ENCODE measurements at places on chromosomes 7 and 10.

- DNase-seq: no peak
These were observed 14.6 kb downstream of the OPALIN start for GRCh38 chr10:96344178-96344577.

DNA sequence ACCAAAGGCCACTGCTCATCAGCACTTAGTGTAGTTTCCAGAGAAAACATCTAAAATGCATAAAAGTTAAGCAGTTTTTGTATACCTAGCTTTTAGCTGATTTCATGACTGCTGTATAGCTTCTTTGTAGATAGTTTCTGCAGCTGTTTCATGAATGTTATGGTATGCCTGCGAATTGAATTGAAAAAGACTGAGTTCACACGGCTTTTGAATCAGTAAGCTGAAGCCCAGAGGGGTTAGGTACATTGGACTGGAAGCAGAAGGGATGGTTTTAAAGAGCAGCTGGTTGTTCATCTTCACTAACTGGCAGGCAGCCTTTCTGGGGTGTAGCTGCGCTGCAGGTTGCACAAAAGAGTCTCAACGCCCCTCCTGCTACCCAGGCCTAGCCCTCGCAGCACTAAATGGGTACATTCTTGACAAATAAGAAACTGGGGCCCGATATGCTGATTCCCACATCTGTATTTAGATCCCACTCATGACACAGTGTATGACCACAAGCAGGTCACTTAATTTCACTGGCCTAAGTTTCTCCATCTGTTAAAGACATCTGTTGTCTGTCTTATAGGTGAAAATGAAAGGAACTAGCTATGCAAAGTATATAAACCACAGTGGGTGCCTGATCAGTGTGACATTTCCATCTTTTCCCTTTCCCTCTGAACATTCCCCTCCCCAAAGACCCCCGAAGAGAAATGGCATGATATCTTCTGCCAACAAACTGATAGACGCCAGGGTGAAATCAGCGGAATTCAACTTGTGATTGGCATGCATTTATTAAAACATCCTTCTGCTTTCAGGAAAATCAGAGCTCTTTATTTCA lies 85.9 kb upstream of the AGBL3 start:
- DNase-seq: no peak

DNA sequence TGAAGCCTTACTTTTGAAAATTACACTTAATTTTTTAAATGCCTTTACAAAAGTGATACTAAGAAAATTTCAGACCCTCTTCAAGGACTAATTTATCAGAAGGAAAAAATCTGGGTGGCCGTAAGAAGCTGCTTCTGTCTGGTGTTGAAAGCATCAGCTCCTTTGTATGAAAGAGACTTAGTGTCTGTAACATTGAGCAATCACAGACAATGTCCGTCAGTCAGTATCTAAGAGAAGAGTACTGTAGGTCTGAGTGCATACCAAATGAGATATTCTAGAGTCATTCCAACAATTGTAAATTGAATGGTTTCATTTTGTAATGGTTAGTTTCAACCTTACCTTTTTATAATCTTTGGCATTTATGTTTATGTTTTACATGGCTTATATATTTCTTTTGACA lies 11.1 kb upstream of the MDFIC start:
- DNase-seq: no peak

DNA sequence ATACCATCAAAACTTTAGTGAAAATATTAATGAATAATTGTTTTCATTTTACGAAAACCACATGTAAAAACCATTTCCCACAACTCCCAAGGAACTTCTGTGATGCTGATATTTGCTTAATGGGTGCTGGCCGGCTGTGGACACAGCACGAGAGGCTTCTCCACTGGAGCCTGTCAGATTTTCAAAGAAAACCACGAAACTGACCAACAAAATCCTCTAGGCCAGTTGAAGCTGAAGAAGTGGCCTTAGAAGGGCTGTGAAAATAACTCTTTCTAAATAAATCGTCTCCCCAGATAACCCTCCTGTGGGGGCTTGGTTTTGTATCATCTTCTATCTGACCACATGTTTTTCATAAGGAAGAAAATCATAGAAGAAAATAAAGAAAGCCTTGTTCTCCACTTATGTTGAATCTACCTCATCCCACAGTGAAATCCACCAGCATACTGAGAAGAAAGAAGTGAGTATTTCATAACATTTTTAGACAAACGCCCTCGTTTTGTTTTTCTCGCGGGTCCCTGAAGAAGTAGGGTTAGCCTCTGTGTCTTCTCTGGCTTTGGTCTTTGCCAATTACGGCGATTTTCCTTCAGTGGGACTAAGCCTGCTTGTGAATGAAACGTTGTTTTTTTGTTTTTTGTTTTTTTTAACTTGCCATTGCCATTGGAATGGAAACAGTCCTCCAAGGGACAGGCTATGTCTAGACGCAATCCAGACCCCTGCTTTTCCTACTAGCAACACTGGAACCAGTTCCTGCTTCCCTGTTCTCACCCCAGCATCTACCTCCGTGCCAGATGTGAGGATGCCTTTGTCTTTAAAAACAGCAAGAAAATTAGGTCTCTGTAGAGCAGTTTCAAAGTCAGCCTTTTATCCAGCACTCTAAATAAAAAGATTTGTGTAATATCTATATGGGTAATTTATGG lies 123.9 kb downstream of the ADAM12 start:
- DNase-seq: no peak

DNA sequence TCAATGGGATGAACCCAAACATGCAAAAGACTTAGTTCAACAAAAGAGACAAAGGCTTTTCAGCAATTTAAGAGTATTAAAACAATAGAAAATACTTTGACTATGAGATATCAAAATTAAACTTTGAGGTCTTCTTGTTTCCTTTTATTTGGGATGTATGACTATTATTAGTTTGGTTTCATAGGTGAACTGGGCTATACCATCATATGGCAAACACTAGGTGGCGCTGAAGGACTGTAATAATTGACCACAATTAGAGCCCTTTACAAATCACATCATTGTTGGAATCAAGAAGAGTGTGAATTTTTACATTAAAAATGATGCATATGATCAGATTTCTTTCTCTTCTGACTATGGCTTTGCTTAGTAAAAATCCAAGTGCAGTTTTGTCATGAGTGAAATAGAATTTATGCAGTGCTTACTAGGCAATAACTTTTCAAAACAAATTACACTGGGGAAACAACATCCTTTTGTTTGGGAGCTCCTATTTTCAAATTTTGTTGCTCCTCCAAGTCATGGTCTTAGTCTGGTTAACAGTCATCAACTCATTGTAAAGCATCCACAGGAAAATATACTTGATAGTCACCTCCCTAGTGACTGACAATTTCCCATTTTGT lies 14.7 kb upstream of the NXPH1 start:
- peak; percentile 67 for DNase-seq

DNA sequence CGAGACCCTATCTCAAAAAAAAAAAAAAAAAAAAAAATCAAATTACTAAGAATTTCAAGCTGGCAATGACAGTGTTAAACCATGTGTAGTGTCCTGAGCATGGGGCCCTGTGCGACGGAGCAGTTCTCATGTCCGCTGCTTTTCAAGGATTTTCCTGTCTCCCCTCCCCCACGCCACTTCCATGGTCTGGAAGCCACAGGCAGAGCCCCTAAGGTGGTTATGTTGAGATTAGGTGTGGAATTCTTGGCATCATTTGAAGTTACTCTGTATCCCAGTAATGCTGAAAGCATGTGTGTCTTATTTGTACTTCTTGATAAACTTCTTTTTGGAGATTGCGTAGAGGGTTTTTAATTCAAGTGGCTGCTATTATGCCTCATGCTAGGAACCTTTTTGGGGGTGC lies 65.2 kb downstream of the PFKFB3 start:
- no peak for DNase-seq

DNA sequence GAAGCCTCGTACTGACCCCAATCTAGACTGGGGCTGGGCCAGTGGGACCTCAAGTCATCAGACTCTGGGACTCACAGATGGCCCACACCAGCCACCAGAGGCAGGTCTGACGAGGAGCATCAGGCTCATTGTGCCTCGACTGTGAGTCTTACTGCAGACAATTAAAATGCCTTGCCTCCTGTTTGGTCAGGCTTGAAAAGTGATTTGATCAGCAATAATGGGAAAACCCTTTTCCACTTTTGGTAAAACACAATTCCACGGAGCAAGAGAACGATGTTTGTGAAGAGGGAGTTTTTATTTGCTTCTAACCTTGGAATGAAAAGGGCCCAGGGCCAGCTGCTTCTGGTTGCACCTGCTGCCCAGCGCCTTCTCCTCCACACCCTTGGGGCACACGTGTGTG lies 43.9 kb downstream of the C10orf143 start:
- no peak for DNase-seq

DNA sequence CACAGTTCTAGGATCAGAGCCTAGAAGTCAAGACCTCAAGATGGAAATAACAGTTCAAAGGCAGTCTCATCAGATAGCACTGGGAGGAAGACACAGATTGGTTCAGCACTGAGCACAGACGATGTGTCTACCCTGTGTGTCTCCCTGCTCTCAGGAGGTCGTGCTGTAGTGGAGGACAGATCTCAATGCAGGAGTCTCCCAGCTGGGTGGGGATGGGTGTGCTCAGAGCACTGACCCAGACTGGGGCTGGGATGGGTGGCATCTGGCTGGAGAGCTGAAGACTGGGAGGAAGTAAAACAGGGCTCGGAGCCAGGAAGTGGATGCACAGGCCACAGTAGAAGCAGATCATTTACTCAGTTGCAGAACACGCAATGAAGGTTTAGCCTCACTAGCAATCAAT lies 69.5 kb upstream of the GDF10 start:
- no peak for DNase-seq

Data from activated CD8-positive, alpha-beta T cell treated with anti-CD3 and anti-CD28 coated beads for 36 hours (primary cell).